ENCODE measurements at places on chromosomes 11 and 22.

GRCh38 chr11:67634366-67635230 lies 4.9 kb upstream of the NUDT8 start:
- no peak for DNase-seq

DNA sequence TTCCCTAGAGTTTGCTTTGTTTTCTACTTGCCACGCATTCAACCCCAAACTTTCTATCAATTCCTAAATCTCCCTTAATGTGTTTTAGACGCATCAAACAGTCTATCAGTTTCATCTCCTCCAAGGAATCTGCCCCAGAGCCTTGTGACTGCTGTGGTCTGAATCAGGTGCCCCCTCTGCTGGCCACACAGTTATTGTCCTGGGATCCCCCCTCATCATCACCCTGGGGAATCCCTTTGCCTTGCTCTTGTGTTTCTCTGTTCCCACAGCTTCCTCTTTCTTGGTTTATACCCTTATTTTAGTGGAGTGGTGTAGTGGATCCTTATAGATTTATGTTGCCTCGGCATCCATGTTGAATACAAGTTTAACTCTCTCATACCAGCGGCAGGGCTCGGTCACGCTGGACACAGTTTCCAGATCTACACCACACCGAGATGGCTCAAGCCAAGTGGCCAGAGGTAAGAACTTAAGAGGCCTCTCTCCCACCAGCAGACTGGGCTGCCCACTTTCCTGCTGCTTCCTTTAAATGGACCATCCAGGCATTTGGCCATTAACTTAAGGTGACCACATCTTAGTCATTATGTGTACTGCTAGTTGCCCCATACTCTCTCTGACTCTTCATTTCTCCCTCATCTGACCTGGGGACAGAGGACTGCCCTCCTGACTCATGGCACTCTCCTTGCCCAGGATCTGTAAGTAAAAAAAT lies 8.2 kb downstream of the UPB1 start:
- peak; percentile 41 for DNase-seq

- DNase-seq, result no peak
These were observed 47.9 kb downstream of the FEZ1 start for GRCh38 chr11:125448136-125448535.

DNA sequence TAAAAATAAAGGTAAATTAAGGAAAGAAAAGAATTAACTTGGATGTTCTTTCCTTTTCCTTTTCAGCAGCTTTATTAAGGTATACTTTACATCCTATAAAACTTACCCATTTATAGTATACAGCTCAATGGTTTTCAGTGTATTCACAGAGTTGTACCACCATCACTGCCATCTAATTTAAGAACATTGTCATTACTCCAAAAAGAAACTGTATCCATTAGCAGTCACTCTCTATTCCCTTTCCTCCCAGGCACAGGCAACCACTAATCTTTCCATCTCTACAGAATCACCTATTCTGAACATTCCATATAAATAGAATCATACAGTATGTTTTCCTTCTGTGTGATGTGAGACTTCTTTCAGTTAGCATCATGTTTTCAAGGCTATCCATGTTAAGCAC lies 38.9 kb upstream of the TNRC6B start:
- DNase-seq, result no peak

- no peak for DNase-seq
These were observed 12.5 kb upstream of the SMIM35 start for GRCh38 chr11:118098996-118099837.

GRCh38 chr11:68016904-68017817 lies 7.0 kb downstream of the ALDH3B1 start:
- DNase-seq, result no peak

DNA sequence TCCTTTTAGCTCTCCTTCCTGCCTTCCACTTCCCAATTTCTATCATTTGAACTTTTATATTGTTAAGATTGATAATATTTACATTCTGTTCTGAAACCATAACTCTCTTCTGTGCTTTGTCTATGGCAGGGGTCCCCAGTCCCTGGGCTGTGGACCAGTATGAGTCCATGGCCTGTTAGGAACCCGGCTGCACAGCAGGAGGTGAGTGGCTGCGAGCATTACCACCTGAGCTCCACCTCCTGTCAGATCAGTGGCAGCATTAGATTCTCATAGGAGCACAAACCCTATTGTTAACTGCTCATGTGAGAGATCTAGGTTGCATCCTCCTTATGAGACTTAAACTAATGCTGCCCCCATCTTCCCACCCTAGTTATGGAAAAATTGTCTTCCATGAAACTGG lies 48.4 kb upstream of the HEPHL1 start:
- DNase-seq, result no peak

GRCh38 chr11:57640068-57640800 lies 9.5 kb downstream of the YPEL4 start:
- DNase-seq, result no peak

- DNase-seq, result no peak
These were observed 15.9 kb downstream of the MRGPRG start for GRCh38 chr11:3202759-3203158.

- no peak for DNase-seq
These were observed 24.7 kb downstream of the TNRC6B start for GRCh38 chr22:40202225-40202944.

DNA sequence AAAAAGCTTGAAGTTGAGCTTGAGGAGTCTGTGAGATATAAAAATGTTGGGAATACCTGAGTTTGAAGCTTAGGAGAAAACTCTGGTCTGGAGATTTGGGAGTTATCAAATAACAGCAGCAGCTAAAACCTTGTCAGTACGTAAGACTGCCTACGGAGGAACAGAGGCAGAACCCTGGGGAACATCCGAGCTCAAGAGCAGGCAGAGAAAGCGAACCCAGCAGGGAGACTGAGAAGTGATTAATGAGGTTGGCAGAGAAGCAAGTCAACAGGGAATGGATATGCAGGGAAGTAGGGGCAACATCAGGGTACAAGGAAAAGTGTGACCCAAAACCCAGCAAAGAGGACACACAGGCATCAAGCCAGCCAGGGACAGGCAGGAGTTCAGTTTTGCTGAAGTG lies 12.6 kb upstream of the MTFP1 start:
- DNase-seq, result no peak

DNA sequence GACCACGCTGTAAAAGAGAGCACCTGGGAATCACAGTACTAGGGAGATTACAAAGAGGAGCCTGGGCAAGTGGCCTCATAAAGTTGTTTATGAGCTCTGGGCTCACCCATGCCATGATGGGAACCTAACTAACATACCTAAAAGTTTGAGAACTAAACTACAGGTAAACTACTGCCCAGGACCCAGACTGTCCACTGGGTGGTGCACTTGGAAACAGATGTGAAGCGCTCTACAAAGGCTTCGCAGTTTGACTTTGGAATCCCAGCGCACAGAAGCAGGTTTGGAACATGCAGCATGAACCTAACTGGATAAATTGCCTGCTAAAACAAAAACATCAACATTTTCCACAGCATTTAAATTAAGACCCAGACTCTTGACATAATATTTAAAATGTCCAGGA lies 418.6 kb downstream of the FAM181B start:
- no peak for DNase-seq

Measured in stimulated activated CD8-positive, alpha-beta memory T cell treated with anti-CD3 and anti-CD28 coated beads, Interleukin-4, amount 100 ng/mL, for 1 hour (primary cell).